ENCODE measurements at places on chromosomes 1 and 21. TPM values are rescaled to one million over a fixed set of nuclear protein-coding genes. Genes with fewer than 3 reads are reported as not detected.

HHAT gene
- 4.5 TPM for total RNA-seq

GBP5 gene
- 7.3 TPM for total RNA-seq

CELA2B gene
- total RNA-seq, result not detected

DNA sequence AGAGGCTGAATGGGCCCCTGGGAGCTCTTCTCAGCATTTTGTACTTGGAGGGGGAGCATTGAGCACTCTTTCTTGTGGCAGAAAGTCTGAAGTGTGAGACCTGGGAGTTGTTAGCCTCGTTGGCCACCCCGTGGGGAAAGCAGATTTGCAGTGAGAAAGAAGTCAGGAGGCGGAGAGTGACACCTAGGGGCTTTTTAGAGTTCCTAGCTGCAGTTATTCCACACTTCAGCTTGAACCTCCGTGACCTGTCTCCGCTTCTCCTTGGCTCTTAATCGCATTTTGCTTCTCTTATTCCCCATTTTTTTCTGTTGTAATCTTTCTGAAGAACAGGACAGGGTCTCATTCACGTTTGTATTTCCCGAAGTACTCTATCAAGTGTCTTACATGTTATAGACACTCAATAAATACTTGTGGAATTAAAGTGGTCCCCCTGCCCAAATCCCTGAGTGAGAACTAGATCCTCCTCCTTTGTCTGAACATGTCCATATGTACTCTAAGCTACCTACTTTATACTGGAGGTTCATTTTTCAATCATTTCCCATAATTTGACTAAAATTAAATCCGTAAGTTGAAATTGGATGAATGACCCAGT, 14.5 kb upstream of the C1orf141 start:
- DNase-seq, result no peak

DNA sequence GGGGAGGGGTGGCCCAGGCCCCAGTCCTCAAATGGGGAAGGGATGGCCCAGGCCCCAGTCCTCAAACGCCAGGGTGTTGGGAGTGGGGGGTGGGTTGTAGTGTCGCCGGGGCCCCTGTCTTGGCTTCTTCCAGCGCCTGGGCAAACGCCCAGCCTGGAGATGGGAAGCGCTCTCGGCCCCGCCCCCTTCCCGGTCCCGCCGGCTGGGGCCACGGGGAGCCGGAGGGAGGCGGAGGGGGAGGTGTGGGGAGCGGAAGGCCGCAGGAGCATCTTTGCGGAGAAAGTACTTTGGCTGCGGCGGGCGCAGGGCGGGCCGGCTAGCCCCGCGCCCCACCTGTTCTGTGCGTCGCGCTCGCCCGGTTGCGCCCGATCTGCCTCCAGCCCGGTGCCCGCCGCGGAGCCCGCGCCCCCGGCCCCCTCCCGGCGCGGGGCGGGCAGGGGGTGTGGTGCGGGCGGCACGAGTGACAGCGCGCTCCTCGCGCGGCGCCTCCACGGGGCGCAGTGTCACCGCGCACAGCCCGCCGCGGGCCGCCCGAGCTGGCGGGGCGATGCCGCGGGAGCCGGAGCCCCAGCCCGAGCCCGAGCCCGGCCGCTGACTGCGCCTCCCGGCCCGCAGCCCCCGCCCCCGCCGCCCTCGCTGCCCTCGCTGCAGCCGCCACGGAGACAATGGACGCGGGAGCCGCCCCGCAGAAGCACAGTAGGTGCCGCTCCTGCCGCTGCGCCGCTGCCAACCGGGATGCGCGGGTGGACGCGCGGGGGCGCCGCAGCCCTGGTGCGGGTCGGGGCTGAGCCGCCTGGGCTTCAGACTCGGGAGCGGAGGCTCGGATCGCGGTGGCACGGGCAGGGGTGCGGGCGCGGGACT, 31.1 kb upstream of the PEX10 start:
- no peak for DNase-seq

DNA sequence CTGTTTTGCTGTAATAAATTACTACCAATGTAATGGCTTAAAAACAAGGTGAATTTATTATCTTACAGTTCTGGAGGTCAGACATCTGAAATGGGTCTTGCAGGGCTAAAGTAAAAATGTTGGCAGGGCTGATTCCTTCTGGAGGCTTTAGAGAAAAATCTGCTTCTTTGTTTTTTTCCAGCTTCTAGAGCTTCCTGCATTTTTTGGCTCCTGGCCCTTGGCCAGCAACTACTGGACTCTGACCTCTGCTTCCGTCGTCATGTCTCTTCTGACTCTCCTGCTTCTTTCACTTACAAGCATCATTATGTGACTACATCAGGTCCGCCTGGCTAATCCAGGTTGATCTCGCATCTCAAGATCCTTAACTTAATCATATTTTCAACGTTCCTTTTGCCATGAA, 350.9 kb downstream of the S1PR1 start:
- no peak for DNase-seq

DNA sequence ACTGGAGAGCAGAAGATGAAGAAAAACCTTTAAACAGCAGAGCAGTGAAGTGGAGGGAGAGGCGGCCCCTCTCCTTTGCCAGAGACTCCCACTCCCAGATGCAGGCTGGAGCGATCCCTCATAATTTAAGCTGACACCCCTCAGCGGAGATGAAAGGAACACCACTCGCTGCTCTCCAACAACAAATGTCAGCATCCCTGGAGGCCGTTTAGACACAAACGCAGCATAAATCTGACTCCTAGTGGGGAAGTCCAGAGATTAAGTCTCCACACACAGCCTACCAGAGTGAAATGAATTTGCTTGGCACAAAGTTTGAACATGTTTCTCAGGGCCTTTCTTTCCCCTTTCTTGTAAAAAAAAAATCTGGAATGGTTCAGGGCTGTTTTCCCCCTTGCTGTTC, 137.8 kb downstream of the LMX1A start:
- DNase-seq, result no peak

GRCh38 chr1:91273875-91274274, 130.8 kb downstream of the HFM1 start:
- DNase-seq, result no peak

DNA sequence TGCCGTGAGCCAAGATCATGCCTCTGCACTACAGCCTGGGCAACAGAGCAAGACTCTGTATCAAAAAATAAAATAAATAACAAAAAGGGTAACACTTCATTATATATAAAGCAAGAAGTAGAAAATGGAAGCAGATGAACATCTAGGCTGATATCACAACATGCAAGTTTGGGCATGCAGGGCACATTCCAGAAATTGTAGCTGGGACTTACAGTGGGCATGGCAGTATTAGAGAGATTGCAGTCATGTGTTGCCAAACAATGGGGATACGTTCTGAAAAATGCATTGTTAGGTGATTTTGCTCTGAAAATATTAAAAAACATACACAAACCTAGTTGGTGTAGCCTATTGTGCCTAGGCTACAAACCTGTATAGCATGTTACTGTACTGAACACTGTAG, 441.0 kb upstream of the PRMT6 start:
- DNase-seq, result no peak

DNA sequence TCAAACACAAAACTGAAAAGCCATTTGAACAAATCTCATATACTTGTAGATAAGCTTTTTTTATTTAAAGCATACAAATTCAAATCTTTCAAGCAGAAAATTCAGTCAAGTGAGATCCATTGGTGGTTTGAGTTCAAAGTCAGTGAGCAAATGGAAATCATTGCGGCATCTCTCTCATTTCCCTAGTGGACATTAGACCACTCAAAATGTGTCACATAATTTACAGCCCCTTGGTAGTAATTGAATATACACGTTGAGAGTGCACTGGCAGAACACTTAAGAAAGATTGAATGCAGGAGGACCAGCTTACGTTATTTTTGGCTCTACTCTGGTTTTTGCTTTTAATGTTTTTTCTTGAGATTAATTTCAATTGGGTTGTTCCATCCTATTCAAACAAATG, 633.7 kb downstream of the USP25 start:
- no peak for DNase-seq

OXCT2 gene
- total RNA-seq, result 3.4 TPM

DNA sequence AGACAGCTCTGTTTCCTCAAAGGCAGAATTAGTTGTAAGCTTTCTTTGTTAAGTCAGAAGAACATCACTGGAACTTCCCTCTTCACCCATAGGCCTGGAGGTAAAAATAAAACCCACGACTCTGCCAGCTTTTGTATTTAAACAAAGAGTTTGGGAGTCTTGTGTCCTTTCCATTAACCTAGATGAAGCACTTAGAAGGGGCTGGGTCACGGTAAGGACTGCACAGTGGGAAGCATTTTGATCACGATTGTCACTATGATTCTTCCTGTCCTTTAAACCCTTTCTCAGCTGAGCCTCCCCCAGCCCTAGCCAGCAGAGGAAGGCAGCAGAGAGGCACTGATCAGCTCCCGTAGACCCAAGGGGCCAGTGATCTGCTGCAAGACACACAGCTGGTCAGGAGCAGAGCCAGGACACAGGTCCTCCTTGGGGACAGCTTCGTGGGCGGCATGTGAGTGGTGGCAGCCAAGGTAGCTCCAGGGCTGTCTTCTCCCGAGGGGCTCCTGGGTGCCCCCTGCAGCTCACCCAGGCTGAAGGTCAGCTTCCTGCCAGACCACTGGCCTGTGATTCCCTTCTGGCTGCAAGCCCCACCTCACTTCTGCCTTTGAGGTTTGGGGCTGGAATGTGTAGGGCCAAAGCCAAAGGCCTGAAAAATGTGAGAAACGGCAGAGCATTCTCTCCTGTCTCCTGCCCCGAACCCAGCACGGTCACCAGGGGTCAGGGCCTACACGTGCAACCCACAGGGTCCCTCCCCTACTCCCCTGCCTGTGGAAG, 4.0 kb upstream of the LAPTM5 start:
- no peak for DNase-seq

DNA sequence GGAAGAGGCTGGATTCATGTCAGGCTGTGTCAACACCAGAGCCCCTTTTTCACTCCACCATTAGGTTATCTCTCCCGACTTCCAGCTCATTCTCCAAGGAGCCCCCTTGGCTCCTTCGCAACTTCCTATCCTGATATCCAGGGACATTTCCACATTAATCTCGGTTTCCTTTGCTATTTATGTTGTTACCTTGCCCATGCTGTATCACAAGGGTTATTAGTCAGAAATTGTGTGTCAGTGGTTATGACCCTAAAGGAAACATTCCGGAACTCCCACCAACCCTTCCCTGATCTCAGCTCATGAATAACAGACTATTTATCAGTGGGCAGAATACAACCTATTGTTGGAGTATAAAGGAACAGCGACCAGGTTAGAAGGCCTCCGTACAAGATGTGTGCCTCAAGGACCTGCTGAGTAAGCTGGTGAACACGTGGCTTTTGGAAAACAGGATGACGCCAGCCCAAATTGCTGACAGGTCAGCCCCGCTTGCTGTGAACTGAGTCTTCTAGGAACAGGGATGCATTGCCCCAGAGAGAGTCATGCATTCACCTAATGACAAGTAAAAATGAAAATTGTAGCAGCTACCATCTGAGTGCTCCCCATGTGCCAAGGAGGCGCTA, 121.5 kb downstream of the PLPP3 start:
- DNase-seq, result no peak

GRCh38 chr1:95388031-95388430, 154.0 kb downstream of the RWDD3 start:
- DNase-seq, result no peak

GRCh38 chr21:34215501-34215900, 142.1 kb downstream of the MRPS6 start:
- no peak for DNase-seq

DNA sequence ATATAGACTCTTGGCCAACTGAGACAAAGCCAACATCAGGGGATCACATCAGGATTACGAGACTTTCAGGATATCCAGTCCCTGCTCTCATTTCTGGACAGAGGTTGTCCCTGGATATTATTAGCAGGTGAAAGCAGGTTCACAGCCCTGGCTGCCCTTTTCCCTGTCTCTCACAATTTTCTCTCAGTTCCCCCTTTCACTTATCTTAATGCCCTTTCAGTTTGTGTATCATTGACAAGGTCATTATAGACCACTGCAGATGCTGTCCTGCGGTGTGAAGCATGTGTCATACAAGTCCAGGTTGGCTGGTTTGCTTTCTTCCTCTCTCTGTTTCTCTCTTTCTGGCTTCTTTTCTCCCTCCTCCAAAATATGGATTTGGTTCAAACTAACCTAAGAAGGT, 2.1 kb upstream of the KLHDC9 start:
- DNase-seq, result no peak

GRCh38 chr1:56295949-56296929, 283.1 kb downstream of the PLPP3 start:
- no peak for DNase-seq

GRCh38 chr1:163227126-163227525, 24.4 kb upstream of the RGS5 start:
- DNase-seq, result no peak

DNA sequence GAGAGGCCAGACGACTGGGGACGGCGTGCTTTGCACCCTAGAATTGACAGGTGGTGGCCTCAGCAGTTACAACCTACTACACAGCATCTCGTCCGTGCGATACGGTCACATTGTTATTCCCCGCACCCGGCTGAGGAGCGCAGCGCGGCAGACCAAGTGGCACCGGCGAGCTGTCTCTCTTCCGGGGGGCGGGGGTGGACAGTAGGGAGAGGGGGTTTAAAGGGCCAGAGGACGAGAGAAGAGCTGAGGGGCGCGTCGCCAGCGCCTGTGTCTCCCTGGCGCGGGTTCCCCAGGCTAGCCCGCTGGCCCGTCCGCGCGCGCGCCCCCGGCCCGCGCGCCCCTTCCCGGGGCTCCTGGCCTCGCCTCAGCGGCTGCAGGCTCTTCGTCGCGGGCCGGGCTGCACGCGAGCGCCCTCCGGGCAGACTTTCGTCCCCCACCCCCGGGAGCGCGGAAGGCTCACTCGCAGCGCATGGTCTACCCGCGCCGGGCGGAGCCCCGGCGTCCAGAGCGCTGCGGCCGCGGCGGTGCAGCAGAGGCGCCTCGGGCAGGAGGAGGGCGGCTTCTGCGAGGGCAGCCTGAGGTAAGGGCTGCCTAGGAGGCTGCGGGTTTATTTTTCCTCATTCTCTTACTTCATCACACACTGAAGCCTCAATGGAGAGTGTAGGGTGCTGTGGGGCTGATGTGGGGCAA, at the start of gene PDE4B:
Gene PDE4B (plus strand): TSS at position 227 of the 690 bp plus-strand sequence.
- no peak for DNase-seq

DNA sequence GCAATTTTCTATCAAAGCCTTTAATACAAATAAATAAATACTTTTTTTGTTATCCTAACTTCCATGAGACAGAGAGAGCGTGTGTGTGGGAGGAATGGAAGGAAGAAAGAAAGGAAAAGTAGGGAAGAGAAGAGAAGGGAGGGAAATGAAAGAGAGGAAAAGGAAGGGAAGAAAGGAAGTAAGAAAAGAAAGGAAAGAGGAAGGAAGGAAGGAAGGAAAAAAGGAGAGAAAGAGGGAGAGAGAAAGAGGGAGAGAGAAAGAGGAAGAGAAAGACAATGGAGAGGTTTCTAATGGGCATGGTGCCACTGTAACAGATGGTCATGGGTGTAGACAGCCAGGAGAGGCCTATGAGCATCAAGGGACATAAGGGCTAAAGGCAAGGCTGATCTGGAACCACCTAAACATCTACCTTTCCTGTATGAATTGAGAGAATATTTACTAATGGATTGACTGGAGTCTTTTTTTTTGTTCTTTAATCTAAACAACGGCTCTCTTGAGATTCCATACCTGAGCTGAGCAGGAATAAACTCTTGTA, 234.9 kb downstream of the PTPRC start:
- DNase-seq, result no peak

- DNase-seq, result no peak
Measured at GRCh38 chr1:83676106-83676505, 322.8 kb downstream of the TTLL7 start.

Measured in thoracic aorta (tissue), 2 donors.